Activated T-cell treated with anti-CD3 and anti-CD28 coated beads for 24 hours (primary cell): ENCODE measurements at places on chromosomes 1 and 21.

DNA sequence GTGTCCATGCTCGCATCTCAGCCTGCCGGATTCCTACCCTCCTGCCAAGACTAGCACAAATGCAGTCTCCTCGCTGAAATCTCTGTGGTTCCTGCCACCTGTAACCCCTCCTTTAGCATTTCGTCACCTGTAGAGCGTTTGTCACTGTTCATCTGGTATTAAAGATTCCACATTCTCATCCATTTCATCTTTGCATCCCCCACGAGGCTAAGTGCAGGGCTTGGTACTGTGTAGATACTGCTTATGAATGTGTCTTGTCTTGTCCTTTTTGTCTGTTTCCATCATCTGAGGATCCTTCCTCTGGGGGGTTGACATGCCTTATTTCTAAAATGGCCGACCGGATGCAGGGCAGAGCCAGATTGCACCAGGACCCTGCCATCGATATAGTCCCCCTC, 53.7 kb upstream of the DNAJC6 start:
- no peak for DNase-seq

DNA sequence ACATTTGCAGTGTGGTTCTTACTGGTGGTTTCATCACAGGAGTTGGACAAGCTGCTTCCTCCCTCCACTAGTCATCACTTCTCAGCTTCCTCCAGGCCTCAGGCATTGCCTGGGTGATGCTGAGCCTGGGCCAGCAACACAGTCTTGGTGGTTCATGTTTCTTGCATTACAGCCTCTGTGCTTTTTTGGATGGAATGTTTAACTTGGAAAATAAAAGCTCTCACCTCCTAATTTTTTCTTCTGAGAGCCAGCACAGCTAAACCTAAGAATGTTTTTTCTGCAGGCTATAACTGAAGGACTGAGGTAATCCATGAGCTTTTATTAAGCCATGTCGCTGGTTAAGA, 66.1 kb upstream of the RHOU start:
- no peak for DNase-seq

DNA sequence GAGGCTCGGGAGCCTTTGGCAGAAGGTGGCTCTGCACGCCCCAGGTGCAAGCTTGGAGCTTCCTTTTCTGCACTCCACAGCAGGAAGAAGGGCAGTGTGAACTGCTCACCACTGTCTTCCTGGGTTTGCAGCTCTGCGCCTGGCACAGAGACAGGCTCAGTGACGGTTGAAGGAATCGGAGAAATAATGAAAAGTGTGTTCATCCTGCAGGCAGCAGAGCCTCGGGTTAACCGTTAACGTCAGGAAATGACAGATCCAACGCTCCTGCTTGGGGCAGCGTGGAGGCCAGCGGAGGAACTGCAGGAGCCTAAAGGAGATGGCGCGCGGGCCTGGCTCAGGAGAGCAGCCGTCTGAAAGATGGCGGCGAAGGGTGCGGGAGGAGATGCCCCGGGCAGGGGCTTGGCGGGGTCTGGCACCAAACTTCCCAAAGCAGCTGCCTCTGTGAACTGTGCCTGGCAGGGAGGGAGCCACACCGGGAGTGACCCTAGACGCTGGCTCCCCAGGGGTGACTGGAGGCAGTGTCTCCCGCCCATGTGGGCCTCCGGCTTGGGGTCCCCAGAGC, 10.9 kb upstream of the SAMD11 start:
- no peak for DNase-seq

GRCh38 chr1:41540886-41541591, 56.6 kb upstream of the EDN2 start:
- DNase-seq, result no peak

- DNase-seq, result no peak
Observed at GRCh38 chr1:206457408-206458120, 12.7 kb upstream of the IKBKE start.

DNA sequence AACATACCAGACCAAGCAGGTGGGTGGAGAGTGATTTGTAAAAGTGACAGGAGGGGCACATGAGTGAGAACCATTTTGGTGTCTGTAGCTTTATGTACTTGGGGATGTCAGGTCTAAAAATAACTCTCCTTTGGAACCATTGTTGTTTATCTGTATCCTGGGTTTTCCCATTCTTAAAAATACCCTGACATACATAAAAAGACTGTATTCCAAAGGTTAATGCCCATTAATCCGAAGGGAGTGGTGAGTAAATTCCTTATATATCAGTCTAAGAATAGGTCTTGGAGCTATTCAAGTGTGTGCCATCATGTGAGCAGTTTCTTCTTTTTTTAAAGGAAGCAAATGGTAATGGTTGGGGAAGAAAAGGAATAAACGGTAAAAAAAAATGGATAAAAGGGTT, 117.5 kb downstream of the TGFB2 start:
- no peak for DNase-seq
